ENCODE measurements at places on chromosomes 2 and 18. TPM values are rescaled to one million over a fixed set of nuclear protein-coding genes. Genes with fewer than 3 reads are reported as not detected.

DNA sequence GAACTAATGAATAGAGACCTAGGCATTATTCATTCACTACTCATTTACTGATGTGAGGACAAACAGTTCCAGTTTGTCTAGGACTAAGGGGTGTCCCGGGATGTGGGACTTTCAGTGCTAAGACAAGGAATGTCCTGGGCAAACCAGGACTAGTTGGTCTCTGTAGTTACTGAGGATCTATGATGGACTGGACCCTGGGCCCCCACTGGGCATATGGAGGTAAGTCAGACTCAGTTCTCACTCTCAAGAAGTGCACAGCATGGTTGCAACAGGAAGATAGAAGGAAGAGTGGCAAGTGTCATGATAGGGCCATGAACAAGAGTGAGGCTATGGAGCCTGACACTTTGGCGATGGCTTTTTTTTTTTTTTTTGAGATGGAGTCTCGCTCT, 128.2 kb downstream of the MYCN start:
- no peak overlapping the region for H3K4me3 ChIP-seq
- no peaks in the 10 kb centered on the region for H3K27me3 ChIP-seq
- no peaks in the 10 kb centered on the region for H3K36me3 ChIP-seq
- H3K4me1 ChIP-seq, result no peaks in the 10 kb centered on the region
- DNase-seq, result no peak

- no peak for DNase-seq
- H3K4me3 ChIP-seq, result no peak overlapping the region
- H3K36me3 ChIP-seq, result no peaks in the 10 kb centered on the region
- no peak overlapping the region for H3K27ac ChIP-seq
- no peaks in the 10 kb centered on the region for H3K4me1 ChIP-seq
These were observed 1.5 kb downstream of the ZC3H8 start for GRCh38 chr2:112253261-112253815.

DNA sequence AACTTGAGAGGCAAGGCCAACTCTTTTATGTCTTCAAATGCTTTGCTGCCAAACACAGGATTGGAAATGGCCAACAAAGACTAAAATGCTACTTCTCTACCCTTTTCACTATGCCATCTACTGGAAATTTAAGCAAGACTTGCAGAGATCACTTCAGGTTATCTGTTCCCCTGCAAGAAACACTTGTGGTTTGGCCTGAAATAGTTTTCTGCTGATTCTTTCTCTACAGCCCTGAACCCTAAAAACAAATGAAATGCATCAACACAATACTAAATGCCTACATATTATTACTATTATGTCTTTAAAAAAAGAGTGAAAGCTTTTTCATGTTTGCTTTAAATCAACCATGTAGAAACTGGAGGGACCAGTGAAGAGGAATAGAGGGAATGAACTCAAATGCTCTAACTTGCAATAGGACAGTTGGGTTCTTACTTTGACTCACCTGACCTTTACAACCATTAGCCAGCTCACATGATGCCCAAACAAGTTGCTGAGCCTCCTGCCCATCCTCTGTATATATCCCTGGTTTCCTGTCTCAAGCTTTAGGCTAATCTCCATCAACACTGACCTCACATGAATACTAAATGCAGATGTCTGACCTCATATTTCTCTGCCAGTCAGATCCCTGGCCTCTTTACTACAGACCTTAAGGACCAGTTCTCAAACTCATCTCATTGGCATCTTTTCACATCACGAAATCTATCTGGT, 17.5 kb upstream of the ADAM17 start:
- H3K36me3 ChIP-seq, result no peaks in the 10 kb centered on the region
- no peaks in the 10 kb centered on the region for H3K4me1 ChIP-seq
- peak overlapping the region; percentile 85 for H3K27ac ChIP-seq
- H3K4me3 ChIP-seq, result no peak overlapping the region
- DNase-seq, result no peak
- no peaks in the 10 kb centered on the region for H3K27me3 ChIP-seq

The KCNJ3 gene
- 5.1 TPM for total RNA-seq

The ENOSF1 gene
- 88.3 TPM for total RNA-seq
